MCF 10A (cell line): ENCODE measurements at places on chromosomes 1 and 21.

DNA sequence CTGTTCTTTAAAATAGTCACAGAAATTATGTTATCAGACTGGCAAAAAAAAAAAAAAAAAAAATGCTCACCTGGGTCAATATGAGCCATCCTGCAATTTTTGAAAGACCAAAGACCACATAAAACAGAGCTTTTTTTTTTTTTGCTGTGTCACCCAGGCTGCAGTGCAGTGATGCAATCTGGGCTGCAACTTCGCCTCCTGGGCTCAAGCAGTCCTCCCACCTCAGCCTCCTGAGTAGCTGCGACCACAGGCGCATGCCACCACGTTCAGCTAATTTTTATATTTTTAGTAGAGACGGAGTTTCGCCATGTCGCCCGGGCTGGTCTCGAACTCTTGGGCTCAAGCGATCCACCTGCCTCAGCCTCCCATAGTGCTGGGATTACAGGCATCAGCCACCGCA is 62.8 kb downstream of the RGS13 start:
- DNase-seq = no peak

DNA sequence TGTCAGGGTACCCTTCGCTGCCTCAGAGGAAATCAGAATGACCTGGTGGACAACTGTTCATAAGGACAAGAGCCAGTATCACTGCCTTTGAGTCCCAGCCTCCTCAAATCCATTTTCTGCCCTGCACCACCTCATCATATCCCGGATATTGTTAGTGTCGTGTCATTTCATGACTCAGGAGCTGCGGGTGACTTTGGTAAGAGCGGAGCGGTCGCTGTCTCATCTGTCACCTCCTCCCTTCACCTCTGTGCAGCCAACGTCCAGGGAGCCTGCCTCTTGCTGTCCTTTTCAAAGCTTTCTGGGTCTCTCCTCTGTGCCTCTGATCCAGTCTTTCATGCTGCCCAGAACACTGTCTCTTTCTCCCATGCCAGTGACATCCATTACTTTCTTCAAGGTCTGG is 7.0 kb upstream of the C1orf198 start:
- no peak for DNase-seq

DNA sequence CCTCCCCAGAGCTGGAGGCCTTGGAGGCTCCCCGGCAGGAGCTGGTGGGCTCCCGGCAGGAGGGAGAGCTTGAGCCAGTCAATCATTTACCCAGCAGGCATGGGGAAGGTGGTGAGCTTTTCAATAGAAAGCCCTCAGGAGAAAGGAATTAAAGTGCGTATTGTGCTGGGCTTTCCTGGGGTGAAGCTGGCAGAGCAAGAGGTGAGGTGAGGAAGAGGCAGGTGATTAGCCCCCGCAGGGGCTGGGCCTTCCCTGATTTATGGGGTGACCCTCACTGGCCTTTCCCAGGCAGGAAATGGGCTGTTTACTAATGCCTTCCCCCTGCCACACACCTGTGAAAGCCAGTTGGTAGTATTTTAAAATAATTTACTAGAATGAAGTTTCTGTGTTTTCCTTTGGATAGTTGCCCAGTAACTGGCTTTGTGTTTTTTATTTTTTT is 25.8 kb downstream of the CLDN14 start:
- no peak for DNase-seq

- DNase-seq = no peak
Measured at GRCh38 chr21:33751120-33751519, 108.8 kb downstream of the ITSN1 start.

DNA sequence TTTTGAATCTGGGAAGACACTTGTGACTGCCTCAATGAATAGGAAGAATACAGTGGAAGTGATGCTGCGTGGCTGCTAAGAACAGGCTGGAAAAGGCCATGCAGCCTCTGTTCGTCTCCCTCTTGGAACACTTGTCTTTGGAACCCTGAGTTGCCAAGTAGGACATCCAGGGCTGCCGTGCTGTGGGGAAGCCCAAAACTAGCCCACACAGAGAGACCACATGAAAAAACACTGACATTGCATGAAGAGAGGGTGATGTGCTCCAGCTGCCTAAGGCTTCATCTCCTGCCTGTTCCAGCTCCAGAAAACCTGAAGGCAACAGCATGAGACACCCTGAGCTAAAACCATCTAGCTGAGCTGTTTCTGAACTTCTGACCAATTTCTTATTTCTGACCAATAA is 61.1 kb upstream of the GNG4 start:
- no peak for DNase-seq

DNA sequence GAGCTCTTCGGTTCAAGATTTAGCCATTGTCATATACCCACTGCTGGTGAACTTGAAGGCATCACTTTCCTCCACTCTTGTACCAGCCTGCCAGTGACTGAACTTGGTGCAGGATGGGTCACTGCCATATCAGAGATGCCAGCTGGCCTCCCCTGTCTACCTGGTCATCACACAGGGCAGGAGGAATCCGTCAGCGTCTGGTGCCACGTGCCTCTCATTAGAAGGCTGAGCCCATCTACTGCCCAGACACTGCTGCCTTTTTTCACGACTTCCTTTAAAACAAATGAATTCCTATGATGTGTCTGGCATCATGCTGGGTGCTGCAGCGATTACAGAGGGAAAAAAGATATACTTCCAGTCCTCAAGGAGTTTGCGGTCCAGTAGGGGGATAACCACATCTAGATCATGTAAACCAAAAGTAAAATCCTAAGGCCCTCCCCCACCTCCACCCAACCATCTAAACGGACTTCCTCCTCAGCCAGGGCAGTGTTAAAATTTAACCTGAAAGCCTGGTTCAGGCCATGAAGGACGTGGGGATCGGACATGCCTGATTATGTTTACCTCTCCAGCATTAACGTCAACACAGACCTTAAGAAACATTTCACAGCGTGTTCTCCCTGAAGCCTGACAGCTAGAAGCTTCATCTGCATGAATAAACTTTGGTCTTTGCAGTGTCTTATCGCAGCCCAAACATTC is 29.2 kb upstream of the PDE9A start:
- DNase-seq = no peak

DNA sequence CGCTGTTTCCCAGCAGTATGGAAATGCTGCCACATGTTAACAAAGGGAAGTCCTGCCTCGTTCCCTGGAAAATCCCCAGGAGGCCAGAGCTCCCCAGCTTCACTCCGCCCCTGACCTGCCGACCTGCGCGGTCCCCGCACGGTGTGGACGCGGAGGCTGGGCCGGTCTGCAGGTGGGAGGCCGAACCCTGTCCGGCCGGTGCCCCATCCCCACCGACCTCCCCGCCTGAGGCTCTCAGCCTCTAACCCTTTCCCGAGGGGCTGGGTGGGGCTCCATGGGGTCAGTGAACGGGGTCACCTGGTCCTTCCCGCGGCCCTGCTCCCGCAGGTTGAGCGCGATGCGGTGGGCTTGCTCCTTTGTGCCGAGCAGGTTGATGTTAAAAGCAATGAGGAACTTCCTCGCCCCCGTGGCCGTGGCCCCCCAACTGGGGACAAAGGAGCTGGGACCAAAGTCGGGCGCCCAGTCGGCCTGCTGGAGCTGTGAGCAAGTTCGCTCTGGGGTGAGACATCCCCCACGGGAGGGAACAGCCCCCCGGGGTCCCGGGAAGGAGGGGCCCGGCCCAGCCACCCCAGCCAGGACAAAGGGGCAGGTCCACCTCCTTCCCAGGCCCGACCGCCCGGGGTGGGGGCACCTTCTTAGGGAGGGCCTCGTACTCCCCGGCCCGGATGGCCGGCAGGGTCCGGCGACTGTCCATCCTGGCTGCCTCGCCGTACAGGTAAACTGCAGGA is 4.0 kb downstream of the FTCD start:
- no peak for DNase-seq

DNA sequence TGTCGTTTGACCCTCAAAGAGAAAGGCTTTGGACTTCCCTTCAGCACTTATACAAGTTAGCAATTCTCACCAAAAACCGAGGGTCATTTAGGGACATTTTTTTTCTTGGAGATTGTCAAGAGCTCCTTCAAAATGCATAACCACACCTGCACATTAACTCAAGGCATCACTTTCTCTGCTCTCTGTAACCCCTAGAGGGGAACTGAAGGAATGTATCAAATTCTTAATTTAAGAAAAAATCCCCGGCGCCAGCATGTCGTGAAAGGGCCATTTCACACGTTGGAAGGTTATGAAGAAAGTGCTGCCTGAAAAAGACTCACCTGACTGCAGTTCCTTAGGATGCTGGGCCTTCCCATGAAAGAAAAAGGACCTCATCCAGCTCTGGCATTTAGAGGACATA is 131.6 kb upstream of the ZC3H12A start:
- DNase-seq = no peak

DNA sequence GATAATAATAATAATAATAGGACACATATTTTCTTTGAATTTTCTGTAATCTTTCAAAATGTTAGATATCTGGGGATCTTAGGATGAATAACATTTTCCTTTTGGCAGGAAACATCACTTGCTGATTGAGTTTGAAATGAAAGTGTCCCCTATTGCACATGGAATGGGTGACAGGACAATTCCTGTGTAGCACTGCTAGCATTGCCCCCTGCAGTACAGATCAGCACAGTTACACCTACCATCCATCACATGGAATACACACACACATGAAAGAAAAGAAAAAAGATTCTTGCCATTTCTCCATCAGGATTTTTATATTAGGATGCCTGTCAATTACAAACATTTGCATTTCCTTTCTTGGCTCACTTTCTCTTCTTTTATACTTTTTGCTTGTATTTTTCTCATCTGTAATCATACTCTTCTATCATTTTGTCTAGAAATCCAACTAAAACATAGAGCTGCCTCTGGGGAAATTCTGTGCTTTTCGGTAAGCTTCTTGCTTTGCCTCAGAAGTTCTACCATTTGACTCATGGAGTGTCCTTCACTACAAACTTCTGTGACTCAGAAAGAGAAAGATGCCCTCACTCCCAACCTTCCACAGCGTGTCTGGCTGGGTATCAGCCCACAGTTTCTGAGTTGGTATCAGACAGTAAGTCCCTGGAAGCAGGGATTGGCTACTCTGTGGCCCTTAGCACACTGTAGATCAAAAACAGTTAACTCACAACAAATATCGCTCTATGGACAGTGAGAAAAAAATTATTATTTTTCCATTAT is 641.2 kb downstream of the PTPRC start:
- DNase-seq = no peak

DNA sequence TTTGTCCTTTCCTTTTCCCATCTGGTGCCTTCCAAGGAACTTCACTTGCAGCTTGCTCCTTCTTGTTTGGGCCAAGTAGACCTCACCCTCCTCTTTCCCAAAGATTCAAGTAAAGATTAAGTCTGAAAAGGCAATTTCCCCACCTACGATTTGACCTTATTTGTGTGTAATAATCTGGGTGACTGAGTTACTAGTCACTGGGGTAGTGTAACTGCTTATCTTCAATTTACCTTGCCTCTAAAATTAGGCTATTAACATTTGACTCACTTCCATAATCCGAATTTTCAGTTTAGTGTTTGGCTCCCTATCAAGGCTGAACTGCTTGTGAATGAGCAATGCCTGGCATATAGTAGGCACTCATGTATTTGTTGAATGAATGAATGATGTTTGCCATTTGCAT is 59.6 kb downstream of the PLA2G4A start:
- DNase-seq = no peak

DNA sequence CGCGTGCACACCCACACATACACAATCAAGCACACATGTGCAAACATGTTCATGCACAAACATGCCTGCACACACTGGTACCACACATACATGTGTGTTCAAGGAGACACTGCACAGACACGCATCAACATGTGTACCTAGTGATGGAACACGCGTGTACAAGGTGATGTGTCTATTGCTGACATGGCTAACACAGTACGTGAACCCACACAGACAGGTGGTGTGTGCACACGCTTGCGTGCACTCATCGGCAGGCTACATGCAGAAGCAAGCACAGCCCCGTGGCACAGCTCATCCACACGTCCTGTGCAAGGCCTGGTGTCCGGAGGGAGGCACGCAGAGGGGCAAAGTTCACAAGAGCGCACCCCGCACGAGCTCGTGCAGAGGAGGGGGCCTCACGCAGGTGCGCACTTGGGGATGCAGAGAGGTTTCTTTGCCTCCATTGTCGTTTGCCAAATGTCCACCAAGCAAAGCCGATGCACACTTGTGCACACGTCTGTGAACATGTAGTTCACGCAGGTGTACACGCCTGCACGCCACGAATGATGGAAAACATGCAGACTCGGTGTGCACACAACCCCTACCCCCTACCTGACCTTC is 969 bp downstream of the ACAP3 start:
- no peak for DNase-seq

- no peak for DNase-seq
Measured at GRCh38 chr1:150557813-150558212, 8.6 kb downstream of the ADAMTSL4 start.

DNA sequence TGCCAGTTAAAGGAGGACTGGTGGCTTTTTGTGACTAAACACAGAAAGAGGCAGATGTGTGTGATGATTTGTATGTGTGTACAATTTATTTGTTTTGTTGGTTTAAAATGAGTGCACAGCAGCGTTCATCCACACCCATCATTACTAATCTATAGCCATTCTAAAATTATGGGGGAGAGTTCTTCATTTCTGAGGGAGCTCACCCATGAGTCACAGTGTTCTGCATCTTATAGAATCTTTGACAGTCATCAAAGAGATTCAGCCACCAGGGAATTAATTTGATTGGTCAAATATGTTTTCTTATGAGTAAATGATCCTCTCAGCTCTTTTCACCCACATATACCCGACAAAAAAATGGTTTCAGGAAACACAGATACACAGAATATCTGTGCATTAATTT is 147.9 kb downstream of the GREM2 start:
- DNase-seq = peak; percentile 29

- DNase-seq = no peak
Measured at GRCh38 chr1:38186566-38186965, 140.0 kb upstream of the POU3F1 start.

GRCh38 chr1:59692591-59692990 is 122.2 kb upstream of the HOOK1 start:
- no peak for DNase-seq

GRCh38 chr1:93807311-93807930 is 71.6 kb downstream of the DNTTIP2 start:
- no peak for DNase-seq

DNA sequence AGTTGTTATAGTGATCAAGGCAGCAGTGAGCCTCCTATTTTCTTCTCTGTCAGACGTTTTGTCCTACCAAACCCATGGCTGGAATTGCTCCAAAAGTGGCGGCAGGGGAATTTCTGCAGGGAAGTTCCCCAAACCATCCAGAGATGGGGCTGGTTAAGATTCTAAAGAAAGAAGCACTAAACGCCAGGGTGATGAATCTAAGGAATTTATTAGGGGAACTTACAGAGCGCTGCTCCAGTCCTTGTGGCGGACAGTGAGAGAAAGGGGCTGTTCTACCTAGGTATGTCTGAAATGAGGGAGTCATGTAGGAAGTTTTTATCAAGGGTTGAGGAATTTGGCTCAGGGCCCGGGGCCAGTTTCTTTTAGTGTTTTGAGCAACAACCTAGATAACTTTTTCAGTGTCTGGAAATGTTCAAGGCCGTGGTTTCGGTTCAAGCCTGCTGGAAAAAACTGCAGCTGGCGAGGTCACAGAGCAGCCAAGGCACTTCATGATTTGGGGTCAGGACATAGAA is 222.4 kb upstream of the B3GALT2 start:
- DNase-seq = no peak
